ENCODE measurements at places on chromosomes 12 and 14.

GRCh38 chr14:101861464-101861863 lies 100.0 kb downstream of the PPP2R5C start:
- no peak for DNase-seq

DNA sequence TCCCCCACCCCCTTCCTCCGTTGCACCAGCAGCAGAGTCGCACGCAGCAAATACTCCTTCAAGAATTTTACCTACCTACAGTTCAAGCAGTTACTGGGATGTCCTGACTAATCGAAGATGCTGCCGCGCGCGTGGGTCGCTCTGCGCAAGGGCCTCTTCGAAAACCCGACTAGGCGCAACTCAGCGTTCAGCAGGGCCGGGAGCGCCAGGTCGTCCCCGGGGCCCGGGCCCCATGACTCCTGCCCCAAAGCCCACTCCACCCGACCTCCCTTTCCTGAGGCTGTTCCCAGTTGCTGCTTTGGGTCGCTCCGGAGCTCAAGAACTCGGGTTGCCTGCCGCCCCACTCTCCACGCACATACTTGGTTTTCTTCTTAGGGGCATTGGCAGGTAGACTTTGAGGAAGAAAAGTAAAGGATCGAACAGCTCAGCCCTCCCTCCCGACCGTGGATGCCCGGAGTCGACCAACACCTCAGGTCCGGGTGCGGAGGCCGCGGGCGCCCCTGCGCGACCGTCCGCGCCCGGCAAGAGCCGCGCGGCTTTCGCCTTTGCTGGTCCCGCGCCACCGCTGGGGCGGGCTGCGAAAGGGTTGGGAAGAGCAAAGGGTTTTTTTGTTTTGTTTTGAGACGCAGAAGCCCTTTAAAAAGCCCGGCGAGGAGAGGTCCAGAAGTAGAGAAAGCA lies 1.9 kb downstream of the BMP4 start:
- no peak for DNase-seq

DNA sequence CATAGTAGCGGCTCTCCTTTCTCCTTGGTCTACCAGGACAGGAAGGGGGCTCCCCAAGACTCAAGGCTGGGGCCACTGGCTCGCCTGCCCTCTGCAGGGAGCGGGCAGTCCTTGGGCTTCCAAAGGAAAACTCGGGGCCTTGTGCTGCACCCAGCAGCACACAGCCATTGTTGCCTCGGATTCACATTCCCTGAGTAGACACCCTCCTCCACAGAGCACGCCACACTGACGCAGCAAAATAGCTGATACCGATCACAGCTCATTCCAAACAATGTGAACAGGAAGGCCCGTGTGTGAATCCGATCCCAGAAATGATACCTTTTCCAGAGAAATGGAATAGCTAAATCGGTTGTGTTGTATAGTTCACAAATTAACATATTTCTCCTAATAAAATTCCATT lies 65.1 kb upstream of the DYNC1H1 start:
- DNase-seq = no peak

DNA sequence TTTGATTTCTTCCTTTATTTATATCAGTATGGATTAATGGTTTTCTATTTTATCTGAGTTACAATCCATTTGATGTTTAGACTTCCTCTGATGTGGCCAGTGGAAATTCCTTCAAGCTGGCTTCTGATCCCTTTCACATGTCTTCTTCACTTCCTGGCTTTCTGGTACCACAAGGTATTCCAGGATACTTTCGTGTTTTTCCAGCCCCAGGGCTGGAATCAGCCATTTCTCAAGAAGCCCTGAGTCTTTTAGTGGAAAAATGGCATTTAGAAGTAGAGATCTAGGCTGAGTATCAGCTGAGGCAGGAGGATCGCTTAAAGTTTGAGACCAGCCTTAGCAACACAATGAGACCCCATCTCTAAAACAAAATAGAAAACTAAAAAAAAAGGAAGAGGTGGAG lies 93.3 kb downstream of the FIGNL2 start:
- no peak for DNase-seq

- no peak for DNase-seq
Observed at GRCh38 chr12:80834724-80835123, 103.0 kb downstream of the LIN7A start.

GRCh38 chr14:101478796-101479410 lies 82.4 kb upstream of the DIO3 start:
- no peak for DNase-seq

GRCh38 chr12:112822056-112822455 lies 30.5 kb downstream of the RPH3A start:
- no peak for DNase-seq

- no peak for DNase-seq
Observed at GRCh38 chr12:69501154-69501895, 31.1 kb downstream of the FRS2 start.

GRCh38 chr12:113248842-113249435 lies 27.7 kb downstream of the TPCN1 start:
- no peak for DNase-seq

- no peak for DNase-seq
Observed at GRCh38 chr14:34222867-34223266, 239.2 kb downstream of the SPTSSA start.

- no peak for DNase-seq
Observed at GRCh38 chr14:94539181-94539580, 22.1 kb upstream of the SERPINA4 start.

DNA sequence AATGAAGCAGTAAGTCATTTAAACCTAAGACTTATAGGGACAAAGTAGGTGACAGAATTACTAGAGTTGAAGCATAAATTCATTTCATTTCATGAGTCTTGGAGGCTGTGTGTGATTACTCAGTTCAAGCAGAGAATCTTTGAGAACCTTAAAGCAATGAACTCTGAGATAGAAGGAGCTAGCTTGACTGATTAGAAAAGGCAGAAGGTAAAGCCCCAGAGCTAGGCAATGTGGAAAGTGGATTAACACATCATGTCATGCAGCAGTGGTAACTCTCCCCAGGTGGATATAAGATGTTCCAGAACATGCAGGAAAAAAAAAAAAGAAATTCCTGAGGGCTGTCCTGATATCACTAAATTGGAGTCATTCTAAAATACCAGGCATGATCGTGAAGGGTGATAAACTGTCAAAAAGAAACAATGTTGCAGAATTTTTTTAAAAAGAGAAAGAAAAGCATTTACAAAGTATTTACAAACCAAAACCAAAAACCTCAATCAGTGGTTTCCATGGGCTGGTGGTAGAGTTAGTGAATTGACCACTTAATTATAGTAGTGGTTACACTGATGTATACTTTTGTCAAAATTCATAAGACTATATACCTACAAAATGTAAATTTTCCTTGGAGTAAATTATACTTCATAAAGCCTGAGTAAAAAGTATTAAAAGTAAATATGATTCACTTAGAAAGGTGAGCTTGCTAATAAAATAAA lies 12.7 kb upstream of the SLC16A7 start:
- DNase-seq = no peak

GRCh38 chr14:92532490-92533163 lies 19.0 kb downstream of the RIN3 start:
- no peak for DNase-seq

GRCh38 chr14:54981698-54982097 lies 45.2 kb downstream of the WDHD1 start:
- DNase-seq = no peak

DNA sequence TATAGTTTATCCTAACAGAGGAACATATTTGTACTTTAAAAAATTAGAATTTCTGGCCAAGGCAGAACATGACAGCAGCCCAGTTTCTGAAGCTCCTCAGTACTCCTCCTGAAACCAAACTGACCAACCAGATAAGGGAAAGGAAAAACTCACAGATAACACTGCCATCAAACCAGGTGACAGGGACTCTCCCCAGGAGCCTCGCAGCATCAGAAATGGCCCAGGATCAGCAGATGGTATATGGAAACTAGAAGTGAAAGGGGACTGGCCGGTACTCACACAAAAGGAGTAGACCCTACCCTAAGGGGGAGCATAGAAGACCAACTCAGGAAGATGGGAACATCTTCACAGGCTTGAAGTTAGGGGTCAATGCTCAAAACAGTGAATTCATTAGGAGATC lies 22.0 kb downstream of the GALC start:
- DNase-seq = no peak

DNA sequence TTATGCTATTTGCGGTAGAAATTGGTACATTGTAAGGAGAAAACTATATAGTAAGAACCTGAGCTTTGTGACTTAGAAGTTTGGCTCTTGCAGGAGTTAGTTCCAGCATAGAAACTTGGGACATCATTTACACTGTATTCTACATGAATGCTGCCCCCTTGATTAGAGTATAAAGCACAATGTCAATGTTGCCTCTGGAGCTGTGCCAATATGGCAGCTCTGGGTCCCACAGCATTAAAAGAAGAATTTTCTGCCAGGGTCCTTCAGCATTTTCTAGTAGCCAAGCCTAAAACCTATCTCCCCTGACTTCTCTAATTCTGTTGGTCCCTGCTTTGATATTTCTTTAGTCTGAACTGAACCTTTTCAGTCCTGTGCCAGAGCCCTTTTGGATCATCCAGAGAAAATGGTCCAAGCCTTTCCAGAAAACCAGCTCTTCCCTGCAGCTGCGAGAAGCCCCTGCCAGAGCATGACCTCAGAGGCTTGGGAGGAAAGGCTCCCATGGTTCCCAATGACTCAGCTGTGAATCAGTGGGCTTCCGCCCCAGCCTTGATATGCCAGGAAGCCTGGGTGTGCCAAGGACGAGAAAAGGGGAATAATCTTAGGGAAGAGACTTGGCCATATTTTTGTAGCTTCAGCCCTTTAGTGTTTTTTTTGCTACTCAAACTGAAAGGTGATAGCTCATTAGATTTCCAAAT lies 43.2 kb downstream of the PLEKHG7 start:
- peak; percentile 70 for DNase-seq

DNA sequence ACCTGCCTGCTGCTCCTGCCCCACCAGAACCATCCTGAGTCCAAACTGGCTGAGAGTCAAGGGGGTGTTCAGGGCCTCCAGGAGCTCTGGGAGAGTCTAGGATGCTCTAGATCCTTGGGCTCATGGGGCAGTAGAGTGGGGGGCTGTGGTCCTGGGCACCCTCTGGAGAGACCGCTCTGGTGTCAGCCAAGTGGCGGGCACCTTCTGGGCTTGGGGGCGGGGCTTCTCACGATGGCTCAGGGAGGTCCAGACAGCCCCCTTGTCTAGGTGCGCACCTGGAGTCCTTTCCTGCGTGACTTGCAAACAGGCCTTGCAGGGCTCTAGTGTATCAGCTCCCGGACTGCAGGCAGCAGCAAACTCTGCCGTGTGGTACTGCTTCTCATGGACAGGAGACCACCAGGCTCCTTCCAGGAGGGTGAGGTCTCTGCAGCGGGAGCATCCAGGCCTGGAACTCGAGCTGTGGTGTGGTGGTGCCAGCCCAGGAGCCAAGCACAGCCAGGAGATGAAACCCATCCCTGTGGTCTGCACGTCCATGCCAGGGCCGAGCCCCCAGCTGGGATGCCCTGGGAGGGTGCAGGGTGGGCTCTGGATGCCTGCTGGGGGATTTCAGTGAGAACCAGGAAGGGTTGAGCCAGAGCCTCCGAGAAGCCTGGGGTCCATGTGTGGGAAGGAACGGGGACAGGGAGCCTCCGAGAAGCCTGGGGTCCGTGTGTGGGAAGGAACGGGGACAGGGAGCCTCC lies 15.0 kb downstream of the PACS2 start:
- DNase-seq = no peak

- DNase-seq = no peak
Observed at GRCh38 chr12:8455271-8455670, 491 bp upstream of the CLEC6A start.

- DNase-seq = no peak
Observed at GRCh38 chr12:65123435-65124063, 2.4 kb upstream of the WIF1 start.

GRCh38 chr12:27001663-27002062 lies 12.5 kb downstream of the TM7SF3 start:
- DNase-seq = no peak

DNA sequence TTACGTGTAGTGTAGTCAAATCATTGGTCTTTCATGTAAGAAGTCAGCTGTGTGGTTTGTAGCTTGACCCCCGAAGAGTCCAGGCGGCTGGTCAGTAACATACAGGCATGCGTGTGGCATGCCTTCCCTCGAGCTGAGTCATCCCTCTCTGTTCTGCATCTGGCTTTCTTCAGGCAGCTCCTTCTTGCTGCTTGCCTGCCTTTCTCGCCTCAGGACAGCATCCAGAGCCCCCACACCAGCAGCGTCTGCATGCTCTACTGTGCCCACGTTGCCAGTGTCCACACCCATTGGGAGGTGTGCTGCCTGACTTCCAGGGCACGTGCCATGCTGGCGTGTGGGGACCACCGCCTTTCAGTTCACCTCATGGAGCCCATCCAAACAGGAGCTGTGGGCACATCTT lies 96.8 kb downstream of the EP400 start:
- peak; percentile 18 for DNase-seq

GRCh38 chr14:88786715-88787114 lies 6.0 kb downstream of the EML5 start:
- DNase-seq = no peak

DNA sequence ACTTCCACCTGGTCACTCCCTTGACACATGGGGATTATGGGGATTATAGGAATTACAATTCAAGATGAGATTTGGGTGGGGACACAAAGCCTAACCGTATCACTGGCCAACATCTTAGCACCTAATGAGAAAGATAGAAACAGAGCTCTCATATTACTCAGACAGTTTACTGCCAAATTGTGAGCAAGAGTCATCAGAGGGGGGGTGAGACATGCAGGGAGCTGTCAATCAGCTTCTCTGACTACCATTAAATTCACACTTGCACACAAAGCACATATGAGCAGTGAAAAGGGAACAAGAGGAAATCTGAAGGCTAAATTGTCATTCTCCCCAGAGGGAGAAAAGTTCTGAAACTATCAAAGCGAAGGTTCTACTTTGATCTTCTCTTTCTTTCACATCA lies 78.1 kb upstream of the GRIN2B start:
- no peak for DNase-seq

All from T1000 (cell line).